ENCODE measurements at places on chromosomes 4 and X.

GRCh38 chr4:6504900-6505496 lies 32.6 kb upstream of the PPP2R2C start:
- no peak for DNase-seq

DNA sequence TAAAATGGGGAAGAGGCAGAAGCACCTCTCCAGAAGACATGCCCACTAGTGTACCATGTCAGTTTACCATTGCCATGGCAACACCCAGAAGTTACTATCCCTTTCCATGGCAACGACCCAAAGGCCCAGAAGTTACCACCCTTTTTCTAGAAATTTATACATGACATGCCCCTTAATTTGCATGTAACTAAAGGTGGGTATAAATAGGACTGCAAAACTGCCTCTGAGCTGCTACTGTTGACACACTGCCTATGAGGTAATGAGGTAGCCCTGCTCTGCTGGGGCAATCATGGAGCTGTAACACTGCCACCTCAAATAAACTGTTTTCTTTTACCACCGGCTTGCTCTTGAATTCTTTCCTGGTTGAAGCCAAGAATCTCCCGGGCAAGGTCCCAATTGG lies 13.9 kb upstream of the BEX4 start:
- no peak for DNase-seq

- no peak for DNase-seq
These were observed 383 bp upstream of the TBC1D19 start for GRCh38 chr4:26583538-26583864.

- no peak for DNase-seq
These were observed 345.1 kb upstream of the HS3ST1 start for GRCh38 chr4:11773798-11774197.

DNA sequence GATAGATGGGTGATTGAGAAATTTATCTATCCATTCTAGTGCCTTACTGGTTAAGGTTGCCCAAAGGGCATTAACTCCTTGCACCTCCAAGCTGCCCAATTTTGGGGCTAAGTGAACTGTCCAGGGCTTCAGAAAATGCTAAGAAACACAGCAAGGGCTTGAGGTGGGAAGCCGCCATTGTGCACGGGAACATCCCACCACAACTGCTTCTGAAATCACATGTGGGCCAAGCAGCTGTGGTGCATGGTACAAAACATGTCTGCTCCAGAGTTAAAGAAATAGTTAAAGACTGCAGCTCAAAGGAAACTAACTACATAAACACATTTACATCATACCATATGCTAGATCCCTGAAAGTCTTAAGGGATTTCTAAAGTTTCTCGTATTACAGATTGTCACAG lies 144.3 kb upstream of the NDST3 start:
- no peak for DNase-seq

DNA sequence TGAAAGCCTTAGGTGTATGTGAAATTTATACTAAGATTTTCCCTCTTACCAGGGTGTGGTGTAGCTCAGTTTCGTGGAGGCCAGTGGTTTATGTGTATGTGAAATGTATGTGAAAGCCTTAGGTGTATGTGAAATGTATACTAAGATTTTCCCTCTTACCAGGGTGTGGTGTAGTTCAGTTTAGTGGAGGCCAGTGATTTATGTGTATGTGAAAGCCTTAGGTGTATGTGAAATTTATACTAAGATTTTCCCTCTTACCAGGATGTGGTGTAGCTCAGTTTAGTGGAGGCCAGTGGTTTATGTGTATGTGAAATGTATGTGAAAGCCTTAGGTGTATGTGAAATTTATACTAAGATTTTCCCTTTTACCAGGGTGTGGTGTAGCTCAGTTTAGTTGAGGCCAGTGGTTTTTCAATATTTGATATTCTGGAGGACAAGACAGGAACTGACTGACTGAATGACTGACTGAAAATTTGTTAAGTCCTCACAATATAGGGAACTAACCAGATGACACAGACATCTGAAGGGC lies 143.7 kb downstream of the NEXMIF start:
- no peak for DNase-seq

DNA sequence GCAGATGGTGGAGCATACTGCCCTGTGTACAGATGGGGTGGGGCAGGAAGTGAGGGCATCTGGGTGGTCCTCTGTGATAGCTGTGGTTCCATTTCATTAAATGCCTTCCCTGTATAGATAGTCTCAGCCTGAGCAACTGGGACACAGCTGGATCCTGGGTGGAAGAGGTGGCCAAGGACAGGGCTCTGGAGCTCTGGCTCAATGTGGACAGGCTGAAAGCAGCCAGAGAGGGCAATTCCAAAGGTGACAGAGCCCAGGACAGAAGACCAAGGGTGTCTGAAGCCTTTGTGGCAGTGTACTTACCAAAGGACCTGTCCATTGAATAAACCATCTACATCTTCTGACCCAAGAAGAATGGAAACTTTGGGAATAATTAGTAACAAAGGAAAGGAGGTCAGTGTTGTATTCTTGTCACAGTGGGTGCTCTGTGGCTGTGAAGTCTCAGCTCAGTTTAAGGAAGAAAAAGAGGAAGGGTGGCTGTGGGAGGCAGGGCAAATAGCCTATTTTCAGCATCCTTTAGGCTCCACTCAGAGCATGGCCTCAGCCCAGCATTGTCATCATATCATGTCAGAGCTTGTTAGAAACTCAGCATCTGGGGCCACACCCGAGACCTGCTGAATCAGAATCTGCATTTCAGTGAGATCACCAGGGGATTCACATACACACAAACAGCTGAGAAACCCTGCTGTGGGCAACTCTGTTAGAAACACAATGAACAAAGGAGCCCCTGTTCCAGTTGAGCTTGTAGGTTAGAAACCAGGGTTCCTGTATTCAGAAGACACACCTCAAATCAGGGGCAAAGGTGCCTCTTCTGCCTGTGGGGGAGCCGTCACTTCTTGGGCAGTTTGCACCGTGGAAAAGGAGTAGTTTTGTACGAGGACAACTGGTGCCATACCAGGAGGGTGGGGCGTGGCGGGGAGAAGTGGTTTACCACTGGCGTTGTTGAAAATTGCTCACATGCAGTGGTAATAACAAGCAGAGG lies 168.6 kb downstream of the PTTG2 start:
- peak; percentile 60 for DNase-seq

GRCh38 chrX:42442745-42443144 lies 335.2 kb downstream of the PPP1R2C start:
- no peak for DNase-seq

- DNase-seq: peak; percentile 14
These were observed 13.1 kb upstream of the SLC9B1 start for GRCh38 chr4:103032574-103032973.

DNA sequence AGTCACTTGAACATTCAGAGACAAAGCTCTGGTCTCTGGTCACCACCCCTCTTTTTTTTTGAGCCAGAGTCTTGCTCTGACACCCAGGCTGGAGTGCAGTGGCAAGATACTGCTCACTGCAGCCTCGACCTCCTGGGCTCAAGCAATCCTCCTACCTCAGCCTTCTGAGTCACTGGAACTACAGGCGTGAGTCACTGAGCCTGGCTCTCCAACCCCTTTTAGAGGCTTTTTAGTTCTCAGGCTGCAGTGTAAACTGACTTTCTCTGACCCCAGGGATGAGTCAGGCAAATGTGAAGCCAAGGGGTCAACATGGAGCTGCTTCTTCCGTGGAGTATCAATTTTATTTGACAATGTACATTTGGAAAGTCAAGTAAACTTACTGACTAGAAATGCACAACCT lies 229.2 kb downstream of the PTTG2 start:
- DNase-seq: no peak

GRCh38 chr4:169345316-169345721 lies 74.6 kb upstream of the SH3RF1 start:
- DNase-seq: no peak

GRCh38 chrX:106897259-106897658 lies 5.9 kb downstream of the RIPPLY1 start:
- DNase-seq: no peak

DNA sequence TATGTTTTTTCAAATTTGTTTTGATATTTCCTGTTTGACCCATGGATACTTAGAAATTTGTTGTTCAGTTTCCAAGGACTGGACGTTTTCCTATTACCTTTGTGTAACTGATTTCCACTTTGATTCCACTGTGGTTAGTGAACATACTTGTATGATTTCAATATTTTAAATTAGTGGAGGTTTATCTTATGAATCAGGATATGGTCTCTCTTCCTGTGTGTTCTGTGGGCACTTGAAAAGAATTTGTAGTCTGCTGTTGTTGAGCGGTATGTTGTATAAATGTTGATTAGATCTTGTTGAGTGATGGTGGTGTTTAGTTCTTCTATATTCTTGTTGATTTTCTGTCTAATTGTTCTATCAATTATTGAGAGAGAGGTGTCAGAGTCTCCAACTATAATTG lies 21.2 kb upstream of the LAMTOR3 start:
- DNase-seq: no peak

GRCh38 chrX:132486599-132487178 lies 2.1 kb downstream of the MBNL3 start:
- DNase-seq: no peak

- no peak for DNase-seq
These were observed 78.6 kb downstream of the PPP2R2C start for GRCh38 chr4:6393544-6394475.

DNA sequence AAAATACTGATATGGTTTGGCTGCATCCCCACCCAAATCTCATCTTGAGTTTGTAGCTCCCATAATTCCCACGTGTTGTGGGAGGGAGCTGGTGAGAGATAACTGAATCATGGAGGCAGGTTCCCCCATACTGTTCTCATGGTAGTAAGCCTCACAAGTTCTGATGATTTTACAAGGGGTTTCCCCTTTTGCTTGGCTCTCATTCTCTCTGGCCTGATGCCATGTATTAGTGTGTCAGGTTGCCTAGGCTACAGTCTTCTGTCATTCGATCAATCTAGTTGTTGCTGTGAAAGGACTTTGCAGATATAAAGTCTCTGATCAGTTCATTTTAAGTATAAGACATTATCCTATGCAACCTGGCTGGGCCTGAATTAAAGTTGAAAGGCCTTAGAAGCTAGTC lies 209.3 kb upstream of the MAOA start:
- no peak for DNase-seq

- DNase-seq: no peak
These were observed 12.5 kb downstream of the IRF2 start for GRCh38 chr4:184461711-184462441.

DNA sequence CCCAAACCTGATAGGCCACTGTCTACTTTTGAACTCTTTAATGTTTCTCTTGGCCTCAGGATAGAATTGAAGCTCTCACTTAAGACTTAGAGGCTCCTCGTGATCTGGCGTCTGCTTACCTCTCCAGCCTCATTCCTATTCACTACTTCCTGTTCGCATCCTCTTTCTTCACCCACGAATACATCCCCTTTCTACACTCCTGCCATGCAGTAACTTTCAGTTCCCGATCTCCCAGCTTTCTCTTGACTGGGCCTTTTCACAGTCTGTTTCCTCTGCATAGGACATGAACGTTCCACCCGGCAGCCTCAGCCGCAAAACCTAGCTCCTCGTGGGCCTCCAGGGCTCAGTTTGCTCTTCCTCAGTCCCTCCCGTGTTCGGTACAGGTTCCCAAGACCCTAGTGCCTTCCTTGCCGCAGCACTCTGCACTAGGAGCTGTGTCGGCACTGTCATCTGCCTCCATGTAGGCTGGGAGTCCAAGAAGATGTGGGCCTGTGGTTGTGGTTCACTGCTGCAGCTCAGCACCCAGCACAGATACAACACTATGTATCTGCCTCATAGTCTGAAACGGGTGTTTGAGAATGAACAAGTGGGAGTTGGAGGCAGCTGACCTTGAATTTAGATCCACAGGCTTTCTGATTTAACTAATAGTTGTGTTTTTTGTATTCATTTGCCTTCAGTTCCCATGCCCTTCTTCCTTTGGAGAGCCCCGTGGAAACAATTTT lies 15.8 kb downstream of the RPL39 start:
- no peak for DNase-seq

- no peak for DNase-seq
These were observed 47.5 kb upstream of the IGFBP7 start for GRCh38 chr4:57157596-57158137.

- no peak for DNase-seq
These were observed 255.9 kb downstream of the ADAMTS3 start for GRCh38 chr4:72313121-72313520.

GRCh38 chrX:42237956-42238355 lies 314.6 kb upstream of the CASK start:
- no peak for DNase-seq

DNA sequence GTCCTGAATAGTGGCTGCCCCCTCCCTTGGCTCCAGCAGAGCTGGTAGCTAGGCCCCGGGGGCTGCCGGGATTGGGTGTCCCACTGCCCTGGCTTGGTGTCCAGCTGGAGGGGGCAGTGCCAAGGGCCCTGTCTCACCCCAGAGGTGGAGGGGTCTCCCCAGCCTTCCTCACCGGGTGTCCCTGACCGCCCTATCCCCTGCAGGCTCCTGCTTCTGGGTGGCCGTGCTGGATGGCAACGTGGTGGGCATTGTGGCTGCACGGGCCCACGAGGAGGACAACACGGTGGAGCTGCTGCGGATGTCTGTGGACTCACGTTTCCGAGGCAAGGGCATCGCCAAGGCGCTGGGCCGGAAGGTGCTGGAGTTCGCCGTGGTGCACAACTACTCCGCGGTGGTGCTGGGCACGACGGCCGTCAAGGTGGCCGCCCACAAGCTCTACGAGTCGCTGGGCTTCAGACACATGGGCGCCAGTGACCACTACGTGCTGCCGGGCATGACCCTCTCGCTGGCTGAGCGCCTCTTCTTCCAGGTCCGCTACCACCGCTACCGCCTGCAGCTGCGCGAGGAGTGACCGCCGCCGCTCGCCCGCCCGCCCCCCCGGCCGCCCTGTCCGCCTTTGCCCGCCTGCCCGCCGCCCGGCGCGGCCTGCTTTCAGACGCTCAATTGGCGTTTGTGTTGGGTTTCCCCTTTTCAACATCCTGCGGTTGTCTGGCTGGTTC lies 4.6 kb downstream of the NAT8L start:
- DNase-seq: no peak

- DNase-seq: no peak
These were observed 67.7 kb upstream of the H2AZ1 start for GRCh38 chr4:100017637-100018310.

DNA sequence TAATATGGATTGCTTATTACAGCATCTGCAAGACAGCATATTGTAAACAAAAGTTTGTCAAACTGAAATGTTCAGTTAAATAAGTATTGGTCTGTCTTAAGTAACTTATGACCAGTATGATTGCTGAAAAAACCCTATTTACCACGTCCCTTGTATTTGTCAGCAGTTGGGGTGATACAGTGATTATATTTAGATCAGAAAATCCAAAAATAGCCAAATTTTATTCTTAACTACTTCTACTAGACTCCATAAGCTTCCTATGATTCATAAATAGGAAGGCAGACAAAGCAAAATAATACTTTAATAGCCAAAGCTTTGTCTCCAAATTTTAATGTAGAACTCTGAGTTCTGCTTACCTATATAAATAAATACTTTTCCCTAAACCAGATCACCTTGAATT lies 45.3 kb downstream of the TBCK start:
- no peak for DNase-seq

GRCh38 chr4:110949542-110949941 lies 326.7 kb upstream of the PITX2 start:
- DNase-seq: no peak

DNA sequence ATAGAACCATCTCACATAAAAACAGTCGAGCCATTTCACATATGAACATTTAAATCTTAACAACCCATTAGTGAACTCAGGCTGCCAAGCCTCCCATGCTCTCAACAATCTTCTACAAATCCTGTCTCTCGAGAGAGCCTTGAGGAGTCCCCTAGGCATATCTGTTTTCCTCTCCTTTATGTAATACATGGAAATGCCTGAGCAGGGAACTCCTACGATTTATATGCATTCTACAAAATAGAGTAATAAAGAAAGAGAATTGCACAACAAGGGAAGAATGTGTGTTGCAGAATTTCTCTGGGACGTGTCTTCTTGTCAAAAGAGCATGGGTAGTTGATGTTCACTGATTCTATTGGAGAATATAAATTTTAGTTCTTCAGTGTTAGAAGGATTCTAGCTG lies 101.8 kb upstream of the VCX2 start:
- no peak for DNase-seq

Measured in transverse colon (tissue), 4 donors.